T-helper 17 cell (primary cell): ENCODE measurements at places on chromosomes 2 and 18.

- no peak for DNase-seq
Observed at GRCh38 chr2:96092951-96093350, 23.4 kb downstream of the ADRA2B start.

DNA sequence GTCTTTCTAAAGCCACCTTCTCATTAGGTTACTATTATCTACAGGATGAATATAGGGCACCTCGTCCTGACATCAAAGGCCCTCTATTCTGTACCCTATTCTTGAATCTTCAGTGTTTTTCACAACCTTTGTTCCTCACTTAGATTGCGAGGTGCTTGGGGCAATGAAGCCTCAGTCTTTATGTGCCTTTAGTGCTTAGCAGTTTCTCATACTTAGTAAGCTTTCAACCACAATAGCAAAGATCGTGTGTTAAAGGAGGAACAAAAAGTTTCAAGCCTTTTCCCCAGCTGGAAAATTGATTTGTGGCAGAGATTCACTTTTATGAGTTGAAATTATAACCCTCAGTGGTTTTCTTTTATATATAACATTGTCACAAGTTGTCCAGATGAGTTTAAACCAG lies 226.9 kb downstream of the MYO3B start:
- DNase-seq: no peak

- no peak for DNase-seq
Observed at GRCh38 chr2:219522111-219523030, 8.1 kb downstream of the ASIC4 start.

- DNase-seq: no peak
Observed at GRCh38 chr2:111642586-111643327, 241.2 kb downstream of the ANAPC1 start.

DNA sequence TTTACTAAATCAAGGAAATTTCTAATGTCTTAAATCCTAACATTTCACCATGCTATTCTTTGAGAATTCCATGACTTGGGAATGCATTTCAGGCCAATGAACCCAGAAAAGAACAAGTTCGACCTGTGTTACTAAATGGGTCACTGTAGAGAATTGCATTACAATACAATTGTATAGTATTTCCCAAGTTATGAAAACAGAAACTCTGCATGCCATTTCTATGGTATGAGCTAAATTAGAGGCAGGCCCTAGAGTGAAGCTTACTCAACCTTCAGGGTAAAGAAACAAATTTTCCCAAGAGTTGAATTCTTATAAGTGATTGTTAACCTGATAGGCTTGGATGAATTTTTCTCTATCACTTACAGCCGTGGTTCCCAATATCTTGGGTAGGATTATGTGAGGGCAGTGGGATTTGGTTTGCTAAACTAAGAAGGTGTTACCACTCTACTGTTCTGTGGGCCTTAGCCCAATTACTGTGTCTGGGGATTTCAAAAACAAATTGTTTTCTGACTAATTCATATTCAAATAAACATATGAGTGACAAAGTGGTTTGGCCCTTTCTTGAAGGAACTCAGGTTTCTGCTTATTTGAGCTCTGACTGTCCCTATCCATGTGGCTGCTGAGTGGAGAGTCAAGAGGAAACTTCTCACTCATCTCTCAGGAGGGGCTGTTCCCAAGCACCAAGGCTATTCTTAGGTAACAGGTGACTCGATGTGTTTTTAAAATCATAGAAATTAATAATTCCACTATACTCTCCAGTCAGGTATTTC lies 11.2 kb upstream of the SERPINB7 start:
- DNase-seq: no peak

GRCh38 chr18:43271593-43272432 lies 5.5 kb downstream of the SYT4 start:
- DNase-seq: no peak

DNA sequence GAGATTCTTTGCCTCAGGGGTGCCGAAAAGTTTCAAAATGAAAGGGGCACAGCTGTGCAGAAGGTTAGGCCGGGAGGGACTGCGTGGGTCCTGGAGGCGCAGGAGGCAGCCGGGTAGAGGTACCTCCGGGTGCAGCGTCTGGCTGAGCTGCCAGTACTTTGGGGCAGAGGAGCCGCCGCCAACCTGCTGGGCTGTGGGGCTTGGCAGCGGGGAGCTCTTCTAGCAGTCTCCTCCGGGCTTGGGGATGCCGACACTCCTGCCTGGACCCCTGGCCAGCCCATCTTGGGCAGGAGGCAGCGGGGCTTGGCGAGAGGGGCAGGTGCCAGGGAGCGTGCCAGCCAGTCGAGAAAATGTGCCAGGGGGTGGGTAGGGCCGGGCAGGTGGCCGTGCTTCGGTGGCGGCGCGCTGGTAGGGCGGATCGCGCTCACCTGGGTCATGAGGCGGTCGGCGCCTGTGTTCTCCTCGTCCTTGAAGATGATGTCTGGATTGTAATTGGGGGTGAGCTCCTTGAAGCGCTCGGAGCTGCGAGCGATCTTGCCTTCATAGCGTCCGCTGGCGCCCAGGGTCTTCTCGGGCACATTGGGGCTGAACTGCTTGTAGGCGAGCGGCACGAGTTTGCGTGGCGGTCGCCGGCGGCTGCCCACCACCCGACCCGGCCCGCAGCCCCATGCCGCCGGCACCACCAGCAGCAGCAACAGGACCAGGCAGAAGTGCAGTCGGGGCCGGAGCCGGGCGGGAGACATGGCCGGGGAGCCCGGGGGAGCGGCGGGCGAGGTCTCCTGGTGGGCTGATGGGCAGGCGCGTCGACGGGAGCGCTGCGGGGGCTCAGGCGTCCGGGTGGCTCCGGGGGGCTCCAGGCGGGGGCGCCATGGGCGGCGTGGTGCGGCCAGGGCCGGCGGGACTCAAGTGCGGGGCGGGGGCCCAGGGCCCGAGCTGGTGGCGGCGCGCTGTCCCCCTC lies 717 bp downstream of the IHH start:
- no peak for DNase-seq

GRCh38 chr2:166671235-166671634 lies 177.2 kb upstream of the SCN7A start:
- no peak for DNase-seq

- no peak for DNase-seq
Observed at GRCh38 chr2:120389036-120389391, 43.1 kb downstream of the INHBB start.

DNA sequence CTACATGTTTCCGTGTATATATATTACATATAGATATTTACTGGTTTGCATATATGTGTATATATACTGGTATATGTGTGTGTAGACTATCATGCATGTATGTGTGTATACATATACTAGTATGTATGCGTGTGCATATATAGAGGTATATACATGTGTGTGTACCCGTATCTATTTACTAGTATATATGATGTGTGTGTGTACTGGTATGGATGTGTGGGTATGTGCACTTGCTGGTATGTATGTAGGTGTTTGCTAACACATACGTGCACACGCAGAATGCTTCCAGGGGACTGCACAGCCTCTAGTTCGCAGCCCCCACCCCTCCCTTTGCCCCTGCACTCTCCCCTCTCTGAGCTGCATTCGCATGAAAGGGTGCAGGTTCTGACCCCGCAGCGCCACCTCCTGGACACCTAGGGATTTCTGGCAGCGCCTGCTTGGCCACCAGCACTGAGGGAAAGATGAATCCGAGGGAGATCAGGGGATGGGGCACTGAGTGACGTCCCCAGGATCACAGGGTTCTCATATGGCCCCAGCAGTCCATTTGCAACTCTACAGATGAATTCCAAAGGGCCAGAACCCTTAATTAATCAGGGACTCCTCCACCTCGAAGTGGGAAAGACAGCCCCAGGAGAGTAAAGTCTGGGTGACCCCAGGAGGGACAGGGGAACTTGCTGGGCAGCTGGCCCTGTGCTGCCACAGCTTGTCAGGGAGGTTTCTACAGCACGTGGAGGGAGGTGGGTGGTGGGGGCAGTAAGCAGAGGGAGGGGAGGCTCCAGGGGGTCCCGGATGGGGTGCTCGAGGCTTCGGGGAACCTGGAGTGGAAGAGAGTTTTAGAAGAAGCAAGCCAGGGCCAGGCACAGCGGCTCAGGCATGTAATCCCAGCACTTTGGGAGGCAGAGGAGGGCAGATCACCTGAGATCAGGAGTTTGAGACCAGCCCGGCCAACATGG lies 66.8 kb upstream of the ASAP2 start:
- peak; percentile 30 for DNase-seq

GRCh38 chr2:53435610-53436009 lies 332.0 kb upstream of the CHAC2 start:
- DNase-seq: no peak

DNA sequence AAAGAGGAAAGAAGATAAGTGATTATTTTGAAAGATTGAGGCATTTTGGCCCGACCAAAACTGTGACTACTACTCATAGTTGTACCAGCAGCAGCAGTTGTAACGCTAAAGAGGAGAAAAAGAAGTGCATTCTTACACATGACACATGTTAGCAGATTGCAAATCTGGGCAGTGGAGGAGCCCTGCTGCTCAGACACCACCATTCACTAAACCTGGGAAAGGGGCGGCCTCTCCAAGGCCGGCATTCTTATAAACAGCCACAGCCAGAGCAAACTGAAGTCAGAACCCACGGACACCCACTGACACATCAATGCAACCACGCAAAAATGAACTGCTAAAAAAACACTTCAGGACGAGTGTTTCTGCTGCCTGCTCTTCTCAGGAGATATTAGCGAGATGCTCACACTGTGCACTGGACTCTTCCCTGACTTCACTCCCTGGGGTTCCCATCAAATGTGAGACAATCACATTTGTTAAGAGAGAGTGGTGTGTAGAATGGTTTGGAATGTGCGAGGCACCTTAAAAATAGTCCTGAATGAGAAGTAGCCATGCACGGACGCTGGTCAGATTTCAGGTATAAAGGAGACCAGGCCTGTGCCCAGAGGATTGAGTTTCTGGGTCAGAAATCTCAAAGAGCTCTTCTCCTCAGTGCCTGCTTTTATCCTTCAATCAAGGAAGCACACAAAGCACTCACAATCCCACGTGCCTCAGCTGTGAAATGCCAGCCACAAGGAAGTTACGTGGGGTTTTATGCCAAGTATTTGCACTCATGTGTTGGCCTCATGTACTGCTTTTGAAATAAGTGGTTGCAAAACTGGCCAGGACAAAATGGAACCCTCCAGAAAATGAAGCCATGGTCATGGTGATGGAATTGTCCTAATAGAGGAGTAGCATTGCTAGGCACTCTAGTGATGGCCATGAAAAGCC lies 83.4 kb downstream of the MTCL1 start:
- DNase-seq: no peak
